ENCODE measurements at places on chromosomes 11 and 22.

DNA sequence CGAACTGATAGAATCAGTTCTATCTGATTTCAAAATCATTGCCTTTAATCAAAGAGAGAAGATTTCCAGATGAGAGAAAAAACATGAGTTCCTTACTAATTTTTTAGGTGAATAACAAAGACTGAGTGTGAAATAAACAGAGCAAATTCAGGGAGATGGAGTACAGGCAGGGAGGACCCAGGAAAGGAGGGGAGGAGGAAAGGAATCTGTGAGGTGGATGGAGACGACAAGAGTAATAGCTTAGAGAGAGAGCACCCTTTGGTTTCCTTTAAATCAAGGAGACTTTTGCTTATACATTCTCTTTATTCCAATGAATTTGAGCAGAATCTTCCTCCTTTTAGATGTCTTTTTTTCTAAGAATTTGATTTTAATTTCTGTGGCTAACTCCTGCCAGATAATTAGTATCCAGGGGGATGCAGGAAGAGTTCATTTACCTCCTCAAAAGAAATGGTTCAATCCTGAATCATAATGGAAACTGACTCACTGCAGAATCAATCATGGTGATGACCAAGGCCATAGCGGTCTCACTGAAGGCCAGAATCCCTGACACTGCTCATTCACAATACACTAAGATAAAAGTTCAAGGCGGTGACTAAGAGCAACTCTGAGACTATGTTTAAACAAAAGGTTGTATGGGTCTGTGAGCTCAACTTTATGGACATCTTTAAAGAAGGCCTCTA, 234.0 kb upstream of the ZC3H12C start:
- no peak for DNase-seq

- DNase-seq, result peak; percentile 94
Observed at GRCh38 chr11:124481365-124482323, 36.1 kb upstream of the OR8B8 start.

GRCh38 chr11:113473983-113474361, 1.2 kb downstream of the DRD2 start:
- DNase-seq, result peak; percentile 87

GRCh38 chr11:131760091-131761061, 390.0 kb downstream of the NTM start:
- no peak for DNase-seq

DNA sequence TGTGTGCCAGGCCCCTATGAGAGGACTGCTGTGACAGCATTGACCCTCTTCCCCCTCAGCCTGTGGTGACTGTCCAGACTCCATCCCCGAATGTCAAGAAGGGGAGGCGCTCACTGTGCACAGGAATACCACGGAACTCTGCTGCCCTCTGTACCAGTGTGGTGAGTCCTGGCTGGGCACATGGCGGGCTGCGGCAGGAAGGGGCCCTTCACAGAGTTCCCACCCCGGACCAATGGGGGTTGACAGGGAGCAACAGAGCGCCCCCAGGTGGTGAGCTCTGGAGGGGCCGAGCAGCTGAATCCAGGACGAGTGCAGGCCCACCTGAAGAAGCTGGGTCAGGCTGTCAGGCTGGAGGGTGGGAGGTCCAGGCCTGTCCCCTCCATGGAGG, 83.8 kb upstream of the MYOD1 start:
- DNase-seq, result no peak

DNA sequence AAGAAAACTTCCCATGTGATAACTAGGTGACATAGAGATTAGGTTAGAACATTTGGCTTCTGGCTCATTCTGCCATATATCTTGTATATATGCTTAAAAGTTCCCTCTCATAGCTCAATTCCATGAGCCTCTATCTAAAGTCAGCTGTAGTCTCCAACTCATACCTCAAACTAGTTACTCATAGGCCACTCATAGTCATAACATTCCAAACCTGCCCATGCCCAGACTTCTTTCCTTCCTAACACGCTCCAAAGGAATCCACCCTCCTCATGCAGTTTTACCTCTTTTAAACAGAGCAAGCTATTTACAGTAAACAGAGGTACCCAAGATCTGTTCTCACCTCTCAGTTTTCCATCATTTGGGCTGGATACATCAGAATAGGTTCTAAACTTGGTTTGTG, 39.4 kb downstream of the GLYATL2 start:
- no peak for DNase-seq

DNA sequence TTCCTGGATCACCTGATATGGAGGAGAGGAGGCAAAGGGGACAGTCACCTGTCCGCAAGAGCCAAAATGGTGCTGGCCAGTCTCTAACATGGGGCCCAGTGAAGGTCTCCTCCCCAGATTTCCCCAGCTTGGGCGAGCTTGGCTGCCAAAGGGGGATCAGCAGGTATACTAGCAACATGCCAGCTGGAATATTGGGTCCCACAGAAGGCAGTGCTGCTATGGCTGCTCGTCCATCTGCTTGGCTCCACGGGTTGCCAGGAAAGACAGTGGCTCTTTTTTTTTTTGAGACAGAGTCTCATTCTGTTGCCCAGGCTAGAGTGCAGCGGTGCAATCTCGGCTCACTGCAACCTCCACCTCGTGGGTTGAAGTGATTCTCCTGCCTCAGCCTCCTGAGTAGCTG, 12.7 kb upstream of the KAT5 start:
- DNase-seq, result no peak

Measured in DMS53 (cell line).